ENCODE measurements at places on chromosomes 5 and 9.

- no peak for DNase-seq
Measured at GRCh38 chr9:98610211-98610610, 98.5 kb downstream of the GABBR2 start.

GRCh38 chr5:36607838-36608783 is 1.7 kb downstream of the SLC1A3 start:
- DNase-seq, result no peak

DNA sequence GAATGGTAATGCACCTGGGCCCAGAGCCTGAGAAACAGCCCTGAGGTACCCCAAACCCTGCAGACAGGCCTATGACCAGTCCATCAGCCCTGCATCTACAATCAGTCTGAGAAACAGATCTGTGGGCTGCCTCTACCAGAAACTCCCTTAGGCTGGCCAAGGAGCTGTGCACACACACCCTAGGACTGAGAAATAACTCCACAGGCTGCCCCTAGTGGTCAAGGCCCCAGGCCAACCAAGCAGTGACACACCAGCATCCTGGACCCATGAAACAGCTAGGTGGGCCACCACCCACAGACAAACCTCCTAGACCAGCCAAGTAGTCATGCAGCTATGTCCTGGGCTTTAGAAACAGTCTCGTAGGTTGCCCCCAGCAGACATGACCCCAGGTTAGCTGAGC is 253.6 kb upstream of the VLDLR start:
- no peak for DNase-seq

GRCh38 chr9:114156657-114157421 is 1.5 kb downstream of the COL27A1 start:
- DNase-seq, result no peak

- no peak for DNase-seq
Measured at GRCh38 chr9:116695438-116695837, 8.3 kb downstream of the TRIM32 start.

- DNase-seq, result no peak
Measured at GRCh38 chr5:108561416-108562204, 179.7 kb upstream of the FBXL17 start.

GRCh38 chr9:79600466-79600865 is 28.7 kb downstream of the TLE4 start:
- DNase-seq, result no peak

- DNase-seq, result no peak
Measured at GRCh38 chr9:112179816-112180215, 4.7 kb upstream of the SUSD1 start.

DNA sequence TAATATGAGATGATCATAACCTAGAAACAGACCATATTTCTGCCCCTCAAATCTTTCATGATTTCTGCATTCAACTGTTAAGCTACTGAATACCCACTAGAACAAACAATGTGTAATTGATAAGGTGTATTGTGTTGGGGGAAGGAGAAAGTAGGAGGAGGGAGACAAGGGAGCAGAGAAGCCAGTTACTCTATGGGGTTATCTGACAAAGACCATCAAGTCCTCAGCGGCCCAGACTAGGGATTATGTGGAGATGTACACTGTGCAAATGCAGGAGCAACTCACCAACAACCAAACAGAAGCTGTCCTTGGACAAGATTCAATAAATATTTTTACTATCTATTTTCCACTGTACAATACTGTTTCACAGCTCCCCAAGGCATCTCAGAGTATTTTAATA is 2.7 kb downstream of the NRG2 start:
- no peak for DNase-seq

- DNase-seq, result no peak
Measured at GRCh38 chr9:88949425-88949824, 41.8 kb upstream of the S1PR3 start.

GRCh38 chr9:90767523-90768100 is 34.0 kb upstream of the SYK start:
- DNase-seq, result no peak

DNA sequence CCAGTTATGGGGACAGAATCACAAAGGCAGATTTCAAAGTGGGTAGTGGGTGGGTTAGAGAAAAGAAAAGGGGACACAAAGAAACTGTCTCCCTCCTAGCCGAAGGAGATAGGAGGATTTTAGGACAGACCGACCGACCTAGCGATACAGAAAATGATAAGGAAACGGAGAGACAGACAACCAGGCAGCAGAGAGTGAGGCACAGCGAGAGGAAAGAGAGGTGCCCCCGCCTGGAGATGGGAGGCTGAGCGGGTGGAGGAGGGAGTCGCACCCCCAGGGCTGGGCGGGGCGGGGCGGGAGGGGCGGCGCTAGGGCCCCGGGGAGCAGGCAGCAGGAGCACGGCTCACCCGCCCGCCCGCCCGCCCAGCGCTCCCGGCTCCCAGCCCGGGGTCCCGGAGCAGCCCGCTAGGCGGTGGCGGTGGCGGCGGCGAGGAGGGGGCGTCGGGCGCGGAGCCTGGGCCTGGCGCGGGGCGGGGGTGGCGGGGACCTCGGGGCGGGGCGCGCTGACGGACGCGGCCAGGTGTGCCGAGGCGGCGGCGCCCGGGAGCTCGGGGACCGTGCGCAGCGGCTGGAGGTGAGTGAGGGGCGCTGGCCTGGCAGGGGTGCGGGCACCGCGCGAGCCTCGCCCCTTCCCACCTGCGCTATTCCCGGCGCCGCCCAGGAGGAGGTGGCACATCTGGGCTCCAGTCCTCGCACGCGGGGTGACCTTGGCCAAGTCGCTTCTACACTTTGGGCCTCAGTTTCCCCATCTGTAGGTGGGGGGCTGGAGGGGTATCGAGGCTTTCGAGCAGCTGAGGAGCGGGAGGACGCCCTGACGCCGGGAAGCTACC is 15.9 kb upstream of the SYNPO start:
- DNase-seq, result peak; percentile 18

GRCh38 chr5:124823380-124823779 is 76.9 kb upstream of the ZNF608 start:
- DNase-seq, result no peak

DNA sequence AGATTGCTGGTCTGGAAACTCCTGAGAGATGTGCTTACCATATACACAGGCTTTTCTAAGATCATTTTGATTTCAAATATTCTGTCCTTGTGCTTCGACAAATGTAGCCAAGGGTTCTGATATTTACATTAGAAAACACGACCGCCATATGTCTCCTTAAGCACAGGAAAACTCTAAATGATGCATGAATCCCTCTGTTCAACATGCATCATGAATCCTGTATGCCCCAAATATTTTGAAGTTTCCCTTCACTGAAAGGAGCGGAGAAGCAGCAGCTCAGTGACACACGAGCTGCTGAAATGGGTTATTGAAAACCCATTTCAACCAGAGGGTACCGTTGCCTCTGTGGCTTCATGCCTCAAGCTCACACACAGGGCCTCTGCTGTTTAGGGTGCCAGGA is 74.4 kb downstream of the NREP start:
- DNase-seq, result no peak

DNA sequence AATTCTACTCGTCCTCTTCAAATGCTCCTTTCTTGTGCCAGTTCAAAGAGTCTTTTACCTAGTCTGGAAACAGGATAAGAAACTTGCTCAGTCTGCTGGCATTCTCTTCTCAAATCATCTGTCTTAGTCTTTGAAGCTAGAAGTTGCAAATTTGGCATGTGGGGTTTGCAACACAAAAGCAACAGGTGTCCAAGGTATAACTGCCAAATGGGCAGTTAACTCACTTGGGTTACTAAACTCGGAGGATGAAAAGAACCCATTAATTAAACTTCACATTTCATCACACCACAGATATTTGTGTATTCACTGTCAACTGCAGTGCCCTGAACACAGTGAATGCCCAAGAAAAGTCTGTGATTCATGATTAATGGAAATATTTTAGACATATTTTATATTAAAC is 108.0 kb upstream of the TARS1 start:
- no peak for DNase-seq

DNA sequence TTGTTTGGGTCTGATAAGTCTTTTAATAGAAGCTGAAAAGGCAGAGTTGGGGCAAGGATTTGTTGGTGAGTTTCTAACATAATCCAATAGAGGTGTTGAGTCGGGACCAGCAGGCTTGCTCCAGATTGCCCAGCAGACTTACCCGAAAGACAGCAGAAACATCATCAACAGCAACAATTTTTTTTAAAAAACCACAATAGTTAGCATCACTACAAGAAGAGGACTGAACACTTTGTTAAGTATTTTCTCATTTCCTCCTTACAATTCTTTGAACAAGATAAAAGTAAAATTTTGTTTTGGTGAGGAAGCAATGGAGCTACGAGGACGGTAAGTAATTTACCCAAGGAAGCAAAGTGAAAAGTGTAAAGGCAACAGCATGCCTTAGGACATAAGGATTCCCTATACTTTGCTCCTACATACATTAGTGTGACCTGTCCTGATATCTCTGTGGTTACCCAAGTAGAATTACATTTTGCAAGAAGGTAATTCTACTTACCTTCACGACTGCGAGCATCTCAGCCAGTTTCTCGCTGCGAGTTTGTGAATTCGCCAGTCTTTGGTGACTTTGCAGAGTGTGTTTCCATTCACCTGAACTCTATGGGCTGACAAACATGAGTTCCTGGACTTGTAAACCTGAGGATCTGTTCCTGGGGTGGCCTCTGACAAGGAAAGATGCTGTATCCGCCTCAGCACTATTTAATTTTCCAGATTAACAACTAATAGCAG is 13.2 kb downstream of the ITK start:
- DNase-seq, result no peak

- DNase-seq, result no peak
Measured at GRCh38 chr5:109253262-109253661, 156.5 kb downstream of the PJA2 start.

DNA sequence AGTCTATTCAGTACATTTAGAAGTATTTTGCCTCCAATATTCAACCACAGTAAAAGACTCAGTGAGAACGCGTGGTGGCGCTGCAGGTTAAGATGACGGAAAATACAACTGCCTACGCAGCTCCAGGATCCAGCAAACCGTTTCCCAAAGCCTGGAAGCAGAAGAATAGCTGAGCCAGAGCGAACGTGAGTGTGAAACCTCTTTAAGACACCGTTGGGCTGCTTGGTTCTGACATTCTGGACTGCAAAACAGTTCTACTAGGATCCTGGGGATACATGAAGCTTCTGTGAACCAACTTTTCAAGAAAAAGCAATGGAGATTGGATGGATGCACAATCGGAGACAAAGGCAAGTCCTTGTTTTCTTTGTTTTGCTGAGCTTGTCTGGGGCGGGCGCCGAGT is at the start of gene PCDHB16:
TSS of gene PCDHB16 (plus strand) at position 140 of the 400 bp plus-strand sequence. CDS start at position 313, 173 bp downstream.
- DNase-seq, result no peak

DNA sequence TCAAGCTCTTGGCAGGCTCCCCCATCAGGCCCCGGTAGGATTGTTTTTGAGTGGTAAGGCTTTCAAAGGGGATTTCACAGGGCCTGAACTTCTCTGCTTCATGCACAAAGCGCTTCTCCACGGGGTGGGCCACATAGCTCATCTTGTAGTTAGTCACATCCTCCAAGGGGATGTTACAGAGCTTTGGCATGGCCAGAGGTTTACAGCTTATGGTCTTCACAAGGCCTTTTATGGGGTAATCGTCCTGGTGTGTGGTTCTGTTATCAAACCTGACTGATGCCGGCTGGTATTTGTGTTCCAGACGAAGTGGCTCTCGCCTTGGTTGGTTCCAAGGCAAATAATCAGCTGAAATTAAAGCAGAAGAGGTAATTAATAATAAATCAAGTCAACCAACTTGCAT is 104.3 kb downstream of the SAXO1 start:
- DNase-seq, result no peak

GRCh38 chr5:73625372-73625943 is 538 bp upstream of the ARHGEF28 start:
- no peak for DNase-seq

- no peak for DNase-seq
Measured at GRCh38 chr5:44987026-44987425, 178.3 kb downstream of the MRPS30 start.

DNA sequence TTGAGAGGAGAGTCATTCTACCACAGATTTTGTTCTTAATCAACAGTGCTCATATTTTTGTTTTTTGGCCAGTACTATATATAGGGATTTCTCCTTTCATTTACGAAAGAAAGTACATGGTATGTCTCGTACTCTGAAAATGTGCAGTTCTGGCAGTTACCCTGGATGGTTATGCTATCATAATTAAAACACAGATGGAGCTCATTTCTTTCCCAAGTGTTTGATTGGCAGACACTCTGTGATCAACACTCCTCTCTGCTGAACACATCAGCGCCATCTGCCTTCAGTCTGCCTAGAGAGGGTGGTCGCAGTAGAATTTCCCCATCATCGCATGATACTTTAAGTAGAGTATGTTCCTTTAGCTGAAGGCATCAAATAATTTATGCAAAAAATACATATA is 64.5 kb downstream of the PAM start:
- no peak for DNase-seq
